Skin of body (tissue), 3 donors: ENCODE measurements at places on chromosomes 16 and 17. TPM values are rescaled to one million over a fixed set of nuclear protein-coding genes. Genes with fewer than 3 reads are reported as not detected.

DNA sequence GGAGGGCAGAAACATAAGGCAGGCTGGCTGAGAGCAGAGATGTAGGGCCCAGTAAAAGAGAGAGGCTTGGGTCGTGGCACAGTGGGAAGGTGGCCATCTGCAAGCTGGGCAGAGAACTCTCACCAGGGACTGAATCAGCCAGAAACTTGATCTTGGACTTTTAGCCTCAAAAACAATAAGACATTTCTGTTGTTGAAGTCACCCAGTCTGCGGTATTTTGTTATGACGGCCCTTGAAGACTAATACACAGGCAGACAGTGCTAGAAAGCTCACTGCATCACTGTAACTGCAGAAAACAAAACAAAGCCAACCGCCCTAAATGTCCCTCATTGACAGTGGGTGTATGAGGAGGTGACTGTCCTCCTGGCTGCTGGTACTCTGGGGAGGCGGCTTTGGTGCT lies 3.9 kb upstream of the JPH3 start:
- no peak for DNase-seq

DNA sequence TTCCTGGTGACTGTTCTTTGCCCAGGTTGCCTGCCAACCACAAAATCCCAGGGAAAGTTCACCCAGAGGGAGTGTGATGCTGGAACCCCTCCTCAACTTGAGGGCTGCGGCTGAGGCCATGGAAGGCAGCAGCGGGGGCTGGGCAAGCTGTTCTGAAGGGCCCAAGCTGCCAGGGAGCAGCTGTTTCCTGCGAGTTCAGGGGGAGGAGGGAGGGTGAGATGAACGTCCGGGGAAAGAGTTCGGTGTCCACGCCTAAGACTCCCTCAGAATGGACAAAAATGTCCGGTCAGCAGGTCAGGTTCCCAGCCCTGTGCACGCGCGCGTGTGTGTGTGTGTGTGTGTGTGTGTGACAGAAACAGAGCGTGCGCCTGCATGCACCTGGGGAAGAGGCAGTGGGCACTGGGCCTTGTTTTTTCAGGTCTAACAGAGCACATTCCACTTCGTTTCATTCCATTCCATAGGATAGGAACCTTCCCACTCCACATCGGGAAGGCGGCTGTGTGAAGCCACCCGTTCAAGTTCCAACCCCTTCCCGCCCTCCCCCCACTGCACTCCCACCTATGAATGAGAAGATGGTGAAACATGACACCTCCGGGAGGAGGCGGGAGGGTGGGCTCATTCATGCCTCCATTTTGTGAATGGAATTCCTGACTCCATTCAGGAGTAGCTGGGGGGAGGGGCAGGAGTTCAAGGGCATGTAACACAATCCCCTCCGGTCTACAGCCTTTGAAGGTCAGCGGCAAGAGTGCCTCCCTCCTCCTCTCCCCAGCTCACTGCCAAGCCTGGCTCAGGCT lies 15.7 kb downstream of the ETV4 start:
- peak; percentile 76 for DNase-seq

GRCh38 chr17:12522743-12523183 lies 142.9 kb upstream of the MYOCD start:
- peak; percentile 16 for DNase-seq

DNA sequence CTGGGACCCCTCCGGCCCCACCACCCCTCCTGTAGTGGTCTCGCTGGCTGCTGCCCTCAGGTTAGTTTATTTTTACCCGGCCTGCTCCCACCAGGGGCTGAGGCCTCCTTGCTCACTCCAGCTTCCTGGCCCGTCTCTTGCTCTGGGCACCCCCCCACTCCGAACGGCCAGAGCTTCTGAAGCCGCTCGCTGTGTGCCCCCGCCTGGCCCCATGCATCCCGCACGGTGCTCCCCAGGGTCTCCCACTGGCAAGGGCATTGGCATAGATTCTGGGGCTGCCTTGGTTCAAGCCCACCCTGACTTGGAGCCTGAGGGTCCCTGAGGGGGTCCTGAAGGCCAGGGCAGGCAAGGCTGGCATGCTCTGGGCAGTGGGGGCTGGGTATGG lies 186.4 kb downstream of the SEC14L1 start:
- DNase-seq, result no peak

DNA sequence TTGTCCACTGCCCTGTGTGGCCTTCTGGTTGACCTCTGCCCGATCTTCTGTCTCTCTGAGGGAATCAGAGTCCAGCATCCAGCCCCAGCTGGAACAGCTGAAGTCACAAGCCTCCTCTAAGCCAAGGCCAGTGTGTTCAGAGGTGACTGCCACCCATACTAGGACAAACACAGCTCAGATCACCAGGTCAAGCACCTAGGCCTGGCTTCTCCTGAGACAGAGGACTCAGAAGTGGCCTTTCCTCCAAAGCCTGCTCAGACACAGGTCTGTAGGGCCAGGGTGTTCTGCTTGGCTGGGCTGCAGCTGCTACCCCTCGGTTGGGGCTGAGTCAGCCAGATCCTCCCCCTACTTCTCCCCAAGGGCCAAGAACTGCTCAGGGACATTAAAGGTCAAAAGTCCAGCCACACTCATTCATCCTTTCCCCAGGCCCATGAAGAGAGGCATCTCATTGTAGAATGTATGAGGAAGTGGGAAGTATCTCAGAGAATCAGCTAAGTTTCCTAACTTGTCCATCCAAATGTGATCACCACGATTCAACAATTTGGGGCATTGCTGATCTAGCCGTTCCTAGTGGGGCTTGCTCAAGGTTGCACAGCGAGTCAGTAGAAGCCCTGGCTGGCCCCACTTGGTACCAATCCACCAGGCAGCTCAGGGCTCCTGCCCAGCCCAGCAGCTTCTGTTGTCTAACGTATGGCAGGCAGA lies 7.6 kb downstream of the SLC46A1 start:
- DNase-seq, result no peak

GRCh38 chr17:65092262-65092661 lies 35.7 kb upstream of the GNA13 start:
- peak; percentile 66 for DNase-seq

- DNase-seq, result no peak
Measured at GRCh38 chr16:3063625-3064386, 1.6 kb upstream of the IL32 start.

DNA sequence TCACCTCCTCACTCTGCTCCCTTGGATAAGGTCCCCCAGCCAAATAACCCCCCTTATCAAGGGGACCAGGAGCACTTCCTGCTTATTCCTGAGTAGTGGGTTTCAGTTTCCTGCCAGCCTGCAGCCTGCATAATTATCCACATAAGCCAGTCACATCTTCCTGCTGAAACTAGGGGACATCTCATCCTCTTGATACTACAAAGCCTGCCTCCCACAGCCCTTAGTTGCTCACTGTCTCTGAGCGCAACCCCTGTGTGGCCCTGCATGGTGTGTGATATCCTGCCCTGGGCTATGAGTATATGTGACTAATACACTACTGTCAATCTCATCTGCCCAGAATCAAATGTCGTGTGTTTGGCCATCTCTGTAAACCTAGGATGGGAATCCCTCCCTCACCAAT lies 8.0 kb upstream of the XYLT2 start:
- DNase-seq, result no peak

- DNase-seq, result no peak
Measured at GRCh38 chr16:58399718-58400633, 7.7 kb downstream of the GINS3 start.

- DNase-seq, result no peak
Measured at GRCh38 chr16:69302301-69302700, 8.8 kb upstream of the VPS4A start.

DNA sequence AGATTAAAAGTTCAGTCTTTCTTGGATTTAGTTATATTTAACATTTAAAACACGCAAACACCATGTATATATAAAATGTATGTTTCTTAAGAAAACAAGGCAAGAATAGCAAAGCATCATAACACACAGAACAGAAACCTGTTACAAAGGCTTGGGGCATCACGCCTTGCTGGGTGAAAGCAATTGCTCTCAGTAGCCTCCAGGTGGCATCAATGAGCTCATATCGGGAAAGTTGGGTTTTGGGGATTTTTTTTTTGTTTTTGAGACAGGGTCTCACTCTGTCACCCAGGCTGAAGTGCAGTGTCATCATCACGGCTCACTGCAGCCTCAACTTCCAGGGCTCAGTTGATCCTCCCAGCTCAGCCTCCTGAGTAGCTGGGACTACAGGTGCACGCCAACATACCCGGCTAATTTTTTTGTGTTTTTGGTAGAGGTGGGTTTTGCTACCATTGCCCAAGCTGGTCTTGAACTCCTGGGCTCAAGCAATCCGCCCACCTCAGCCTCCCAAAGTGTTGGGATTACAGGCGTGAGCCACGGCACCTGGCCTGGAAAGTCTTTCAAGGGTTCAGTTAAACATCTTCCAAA lies 56.9 kb downstream of the CYB5D2 start:
- no peak for DNase-seq

GRCh38 chr16:63655846-63656245 lies 1466.0 kb downstream of the CDH11 start:
- DNase-seq, result no peak

GRCh38 chr16:86578061-86578599 lies at the start of gene FOXL1:
FOXL1 (plus strand) TSS chr16:86578549; CDS start chr16:86578724, 175 bp downstream.
- no peak for DNase-seq

- DNase-seq, result no peak
Measured at GRCh38 chr17:47286198-47286914, 32.7 kb downstream of the ITGB3 start.

GRCh38 chr17:14197057-14197456 lies 39.6 kb downstream of the CDRT15 start:
- DNase-seq, result no peak

DNA sequence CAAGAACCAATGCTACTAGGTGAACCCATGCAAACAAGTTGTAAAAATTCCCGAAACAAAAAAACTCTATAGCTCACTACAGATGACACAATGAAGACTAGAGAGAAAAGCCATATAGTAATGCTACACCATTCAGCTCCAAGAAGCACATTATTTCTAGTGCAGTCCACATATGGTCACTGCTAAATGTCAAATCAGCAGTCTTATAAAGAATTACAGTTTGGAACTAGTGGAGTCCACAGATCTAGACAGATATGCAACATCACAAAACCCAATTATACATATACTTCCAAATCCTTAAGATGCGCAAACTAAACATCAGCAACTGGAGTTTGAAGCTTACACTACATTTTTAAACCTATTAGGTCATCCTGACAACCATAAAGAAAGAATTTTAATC lies 33.5 kb downstream of the GPATCH8 start:
- no peak for DNase-seq

DNA sequence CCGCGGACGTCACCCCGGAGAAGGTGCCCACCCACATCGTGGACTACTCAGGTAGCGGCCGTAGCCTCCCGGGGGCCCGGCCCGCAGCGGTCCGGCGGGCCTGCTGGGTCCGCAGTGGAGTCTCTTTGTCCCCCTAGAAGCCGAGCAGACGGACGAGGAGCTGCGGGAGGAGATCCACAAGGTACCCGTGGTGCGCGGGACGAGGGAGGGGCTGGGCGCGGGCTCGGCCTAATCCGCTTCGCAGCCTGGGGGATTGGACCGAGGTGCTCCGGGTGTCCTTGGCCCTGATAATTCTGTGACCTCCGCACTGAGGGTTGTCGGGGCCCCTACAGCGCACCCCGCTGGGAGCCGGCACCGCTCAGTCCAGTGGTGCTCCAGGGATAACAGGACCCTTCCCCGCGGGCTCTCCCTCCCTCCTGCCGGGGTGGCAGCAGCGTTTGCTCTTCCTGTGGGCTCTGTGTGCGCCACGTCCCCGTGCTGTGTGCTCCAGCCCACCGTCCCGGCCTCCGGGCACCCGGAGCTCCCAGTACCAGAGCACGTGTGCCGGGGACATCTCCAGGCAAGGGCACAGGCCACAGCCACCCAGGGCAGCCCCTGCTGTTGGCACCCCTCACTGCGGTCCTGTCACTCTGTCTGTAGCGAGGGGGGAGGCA lies 713 bp downstream of the RHOT2 start:
- DNase-seq, result no peak

- no peak for DNase-seq
Measured at GRCh38 chr17:20080513-20080912, 71.4 kb downstream of the SPECC1 start.

DNA sequence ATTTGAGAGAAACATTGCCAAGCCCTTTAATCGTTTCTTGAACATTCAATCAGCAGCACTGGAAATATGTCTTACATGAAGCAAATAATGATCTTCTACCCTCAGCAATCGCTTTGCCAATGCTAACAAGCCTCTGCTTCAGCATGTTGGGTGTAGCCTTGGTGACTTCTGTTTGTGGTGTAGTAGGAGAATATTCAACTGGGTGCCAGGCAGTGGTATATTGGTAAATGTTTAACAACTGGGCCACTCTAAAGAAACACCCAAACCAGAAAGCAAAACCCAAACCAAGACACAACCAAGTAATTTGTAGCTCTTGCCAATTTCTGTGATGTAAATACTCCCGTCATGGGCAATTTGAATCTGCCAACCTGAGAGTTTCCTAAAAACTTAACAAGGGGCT lies 9.7 kb downstream of the CDH13 start:
- no peak for DNase-seq

DNA sequence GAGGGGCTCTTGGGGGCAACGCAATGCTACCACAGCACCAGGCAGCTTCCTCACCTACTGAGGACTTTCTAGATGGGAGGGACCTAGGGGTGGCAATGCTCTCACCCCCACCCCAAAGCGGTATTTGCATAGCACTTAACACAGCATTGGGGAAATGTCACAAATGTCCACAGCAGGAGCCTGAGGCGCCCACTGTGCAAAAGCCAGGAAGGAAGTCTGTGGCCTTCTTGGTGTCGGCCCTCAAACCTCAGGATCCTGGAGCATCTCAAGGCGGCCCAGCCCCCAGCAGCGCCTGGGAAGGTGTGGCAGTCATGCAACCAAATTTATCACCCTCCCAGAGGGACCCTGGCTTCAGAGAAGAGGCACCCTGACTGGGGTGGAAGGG lies 45.3 kb downstream of the WNT3 start:
- no peak for DNase-seq

DNA sequence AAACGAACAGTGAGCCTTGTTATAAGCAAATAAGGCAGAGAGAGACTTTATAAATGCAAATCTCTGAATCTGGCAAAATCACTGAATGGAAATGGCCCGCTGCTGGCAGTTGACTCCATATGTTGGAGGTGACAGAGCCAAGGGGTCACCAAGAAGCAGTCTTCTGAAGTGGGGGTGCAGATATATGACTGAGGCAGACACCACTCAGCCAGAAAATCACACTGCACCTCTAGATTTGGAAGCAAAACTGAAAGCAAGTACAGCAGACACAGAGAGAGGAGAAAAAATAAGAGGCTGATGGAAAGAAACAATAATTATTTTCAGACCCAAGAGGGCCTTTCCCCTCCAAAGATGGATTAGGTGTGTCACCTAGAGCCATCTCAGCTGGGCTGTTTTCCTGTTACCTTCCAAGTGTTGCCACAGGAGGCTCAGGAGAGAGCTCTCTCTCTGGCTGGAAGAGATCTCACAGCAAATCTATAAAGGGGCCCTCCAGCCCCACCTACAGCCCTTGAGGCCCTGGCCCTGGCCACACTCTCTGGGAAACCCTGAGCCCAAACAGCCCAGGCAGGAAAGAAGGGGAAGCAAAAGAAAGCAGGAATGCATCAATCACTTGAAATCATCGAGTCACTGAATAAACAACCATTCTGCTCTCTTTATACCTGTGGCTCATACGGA lies 585.1 kb upstream of the PSMD7 start:
- no peak for DNase-seq

- no peak for DNase-seq
Measured at GRCh38 chr16:4239020-4239419, 2.9 kb downstream of the SRL start.

- no peak for DNase-seq
Measured at GRCh38 chr16:66251476-66252160, 114.9 kb upstream of the CDH5 start.

Gene KRTAP17-1
- 7.9 TPM for total RNA-seq

Gene AURKB
- 12.4 TPM for total RNA-seq

Gene GRIN2A
- 0.10 TPM for total RNA-seq

Gene SMIM22
- 1.3 TPM for total RNA-seq

Gene IRX3
- 13.1 TPM for total RNA-seq

Gene NPIPB2
- 10.7 TPM for total RNA-seq

Gene AANAT
- total RNA-seq, result not detected

Gene TSC2
- total RNA-seq, result 58.9 TPM

Gene CTRL
- 0.49 TPM for total RNA-seq

Gene ENPP7
- total RNA-seq, result not detected
